ENCODE measurements at places on chromosomes 6 and 20.

- DNase-seq = no peak
Observed at GRCh38 chr6:44926556-44926955, 401.6 kb upstream of the RUNX2 start.

GRCh38 chr6:2980465-2980855 is 9.1 kb upstream of the SERPINB6 start:
- no peak for DNase-seq

GRCh38 chr6:119227377-119227776 is 122.2 kb downstream of the MAN1A1 start:
- no peak for DNase-seq

DNA sequence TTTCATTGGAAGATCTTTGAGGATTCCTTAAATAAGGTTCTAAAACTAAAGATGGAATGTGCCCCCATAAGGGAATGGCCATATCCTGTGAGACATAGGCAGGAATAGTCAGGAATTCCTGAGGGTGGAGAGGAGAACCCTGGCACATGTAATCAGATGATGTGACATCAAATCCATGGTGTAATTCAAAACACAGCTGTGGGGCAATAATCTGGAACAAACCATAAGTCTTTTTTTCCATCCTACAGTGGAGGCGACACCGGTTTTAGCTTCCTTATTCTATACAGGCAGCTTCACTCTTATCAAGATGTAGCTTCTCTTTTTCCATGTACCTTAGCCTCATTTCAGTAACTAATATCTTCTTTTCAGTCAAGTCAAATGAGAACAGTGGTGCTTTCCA is 133.6 kb upstream of the CITED2 start:
- DNase-seq = no peak

- no peak for DNase-seq
Observed at GRCh38 chr6:40573221-40573620, 13.9 kb downstream of the LRFN2 start.

DNA sequence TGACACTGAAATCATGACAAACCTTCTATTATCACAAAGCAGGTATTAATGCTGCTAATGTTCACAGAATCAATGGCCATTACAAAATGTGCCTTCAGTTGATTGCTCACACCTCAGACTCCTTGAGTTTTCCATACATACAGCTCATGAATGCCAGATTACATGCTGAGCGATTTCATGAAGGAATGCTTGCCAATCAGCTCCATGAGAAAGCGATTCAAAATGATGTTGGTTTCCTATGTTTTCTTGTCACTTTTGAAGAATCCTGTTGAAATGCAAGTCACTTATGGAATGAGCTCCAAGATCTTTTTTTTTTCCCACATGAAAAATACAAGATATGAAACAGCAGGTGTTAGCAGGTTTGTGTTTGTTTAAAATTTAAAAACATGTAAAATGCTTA is 71.4 kb upstream of the SHLD1 start:
- no peak for DNase-seq

DNA sequence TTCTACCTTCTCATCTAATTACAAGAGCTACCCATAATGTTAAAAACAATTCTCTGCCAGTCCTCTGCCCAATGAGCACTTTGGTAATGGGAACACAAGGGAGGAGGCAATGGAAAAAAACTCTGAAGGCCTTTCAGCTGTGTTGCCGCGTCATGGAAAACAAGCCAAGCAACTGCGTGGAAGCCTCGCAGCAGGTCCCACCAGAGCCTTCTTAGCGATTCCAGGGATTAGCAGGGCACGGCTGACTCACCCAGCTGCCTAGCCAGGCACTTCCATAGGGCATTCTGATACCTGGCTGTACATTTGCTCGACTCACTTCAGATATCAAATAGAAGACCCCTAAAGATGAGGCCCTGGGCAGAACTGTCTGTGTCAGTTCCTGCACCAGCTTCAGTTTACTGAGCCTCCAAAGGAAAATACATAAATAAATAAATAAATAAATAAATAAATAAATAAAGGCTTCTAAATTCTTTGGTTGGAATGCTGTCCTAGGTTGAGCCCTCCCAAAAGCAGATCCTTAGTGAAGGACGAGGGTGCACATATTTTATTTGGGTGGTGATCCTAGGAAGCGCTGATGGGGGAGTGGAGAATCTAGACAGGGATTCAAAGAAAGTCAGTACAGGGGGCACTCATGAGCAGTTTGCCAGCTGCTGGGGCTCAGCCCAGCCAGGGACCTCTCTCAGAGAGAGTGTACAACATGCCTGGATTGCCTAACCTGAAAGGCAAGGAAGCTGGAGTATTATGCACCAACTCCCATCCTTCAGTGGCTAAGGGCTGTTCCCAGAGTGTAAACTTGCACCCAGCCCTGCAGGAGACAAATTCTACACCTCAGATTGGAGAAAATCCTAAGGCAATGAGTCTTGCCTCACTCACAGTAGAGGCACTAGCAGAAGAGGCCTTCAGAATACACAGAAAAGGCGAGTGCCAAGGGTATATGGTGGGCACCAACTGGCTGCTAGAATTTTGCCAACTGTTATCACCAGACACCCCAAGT is 18.2 kb downstream of the SNAP25 start:
- no peak for DNase-seq

GRCh38 chr6:127120023-127120786 is 1.7 kb downstream of the RSPO3 start:
- DNase-seq = no peak

DNA sequence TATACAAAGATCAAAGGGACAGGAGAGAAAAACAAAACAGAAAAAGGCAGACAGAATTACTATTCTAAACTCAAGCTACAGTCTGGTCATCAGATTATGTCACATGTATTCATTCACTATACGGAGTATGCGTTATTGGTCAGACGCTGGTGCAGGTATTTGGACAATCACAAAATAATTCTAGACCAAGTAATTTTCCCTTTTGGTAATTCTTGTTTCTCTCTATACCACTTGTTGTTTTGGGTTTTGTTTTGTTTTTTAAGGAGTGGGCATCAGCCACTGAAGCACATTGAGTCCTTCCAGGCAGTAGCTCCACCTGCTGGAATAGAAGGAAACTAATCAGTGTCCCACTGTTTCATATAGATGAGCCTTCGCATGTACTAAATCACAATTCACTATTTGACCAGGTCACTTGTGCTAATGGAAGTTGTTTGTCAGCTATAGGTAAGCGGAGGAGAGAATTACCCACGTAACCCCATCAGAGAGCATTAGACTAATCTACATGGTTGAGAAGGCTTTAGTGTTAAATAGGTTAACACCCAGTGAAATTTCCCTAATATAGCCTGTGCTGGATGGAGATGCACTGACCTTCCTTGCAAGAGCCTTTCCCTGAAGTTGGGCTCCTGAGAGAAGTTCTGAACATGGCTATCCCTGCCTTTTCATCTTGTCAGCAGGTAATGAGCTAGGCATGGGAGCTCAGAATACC is 77.9 kb downstream of the TNFAIP3 start:
- no peak for DNase-seq

GRCh38 chr6:107361753-107362604 is 97.4 kb downstream of the PDSS2 start:
- no peak for DNase-seq

DNA sequence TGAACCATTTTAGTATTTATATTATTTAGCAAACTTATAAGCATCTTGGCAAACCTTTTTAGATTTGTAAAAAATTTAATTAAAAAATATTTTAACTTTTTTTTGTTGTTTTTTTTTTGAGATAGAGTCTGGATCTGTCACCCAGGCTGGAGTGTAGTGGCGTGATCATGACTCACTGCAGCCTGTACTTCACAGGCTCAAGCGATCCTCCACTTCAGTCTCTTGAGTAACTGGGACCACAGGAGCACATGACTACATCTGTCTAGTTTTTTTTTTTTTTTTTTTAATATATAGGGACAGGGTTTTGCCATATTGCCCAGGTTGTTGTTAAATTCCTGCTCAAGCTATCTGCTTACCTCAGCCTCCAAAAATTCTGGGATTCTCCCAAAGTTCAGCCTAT is 161.1 kb downstream of the EYS start:
- DNase-seq = no peak

DNA sequence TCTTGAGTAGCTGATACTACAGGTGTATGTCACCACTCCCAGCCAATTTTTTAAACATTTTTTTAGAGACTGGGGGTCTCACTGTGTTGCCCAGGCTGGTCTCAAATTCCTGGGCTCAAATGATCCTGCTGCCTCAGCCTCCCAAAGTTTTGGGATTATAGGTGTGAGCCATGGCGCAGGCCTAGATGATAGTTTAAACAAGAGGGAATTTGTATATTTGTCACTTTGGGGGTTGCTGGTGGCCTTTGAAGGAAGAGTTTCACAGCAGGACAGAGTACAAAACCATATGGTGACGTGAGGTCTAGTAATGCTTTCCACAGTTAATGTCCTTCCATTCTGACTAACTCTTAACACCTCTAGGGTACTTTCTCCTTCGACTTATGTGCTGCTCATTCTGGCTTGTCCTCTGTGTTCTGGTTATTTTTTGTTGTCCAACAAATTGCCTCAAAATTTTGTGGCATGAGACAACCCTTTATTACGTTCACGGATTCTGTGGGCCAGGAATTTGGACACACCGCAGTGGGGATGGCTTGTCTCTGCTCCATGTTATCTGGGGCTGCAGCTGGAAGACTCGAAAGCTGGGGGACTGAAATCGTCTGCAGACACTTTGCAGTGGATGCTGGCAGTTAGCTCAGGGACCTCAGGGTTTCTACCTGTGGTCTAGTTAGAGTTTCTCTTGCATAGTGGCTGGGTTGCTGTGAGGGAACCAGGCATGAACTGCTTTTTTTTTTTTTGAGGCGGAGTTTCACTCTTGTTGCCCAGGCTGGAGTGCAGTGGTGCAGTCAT is 23.0 kb upstream of the IER3 start:
- DNase-seq = no peak

DNA sequence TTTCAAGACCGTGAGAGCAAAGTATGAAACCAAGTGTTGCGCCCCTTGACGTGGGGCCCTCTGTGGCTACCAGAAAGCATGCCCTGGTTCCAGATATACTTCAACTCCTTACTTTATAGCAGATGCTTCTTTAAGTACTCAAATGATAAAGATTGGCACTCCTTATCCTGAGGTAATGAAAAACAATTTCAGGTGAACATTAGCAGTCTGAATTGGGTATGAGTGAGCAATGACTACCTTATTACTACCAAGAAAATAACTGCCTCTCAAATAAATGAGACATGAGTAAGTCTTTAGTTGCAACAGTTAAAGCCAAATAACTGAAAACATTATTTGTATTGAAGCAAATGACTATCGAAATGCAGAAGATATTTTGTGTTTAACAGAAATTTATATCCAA is 408.7 kb downstream of the MMUT start:
- no peak for DNase-seq

GRCh38 chr20:3242172-3242692 is 3.2 kb upstream of the SLC4A11 start:
- DNase-seq = no peak

- no peak for DNase-seq
Observed at GRCh38 chr6:56659721-56660380, 17.2 kb upstream of the DST start.

- no peak for DNase-seq
Observed at GRCh38 chr6:40517654-40518053, 69.5 kb downstream of the LRFN2 start.

- DNase-seq = no peak
Observed at GRCh38 chr6:35046862-35047261, 94.3 kb downstream of the TCP11 start.

DNA sequence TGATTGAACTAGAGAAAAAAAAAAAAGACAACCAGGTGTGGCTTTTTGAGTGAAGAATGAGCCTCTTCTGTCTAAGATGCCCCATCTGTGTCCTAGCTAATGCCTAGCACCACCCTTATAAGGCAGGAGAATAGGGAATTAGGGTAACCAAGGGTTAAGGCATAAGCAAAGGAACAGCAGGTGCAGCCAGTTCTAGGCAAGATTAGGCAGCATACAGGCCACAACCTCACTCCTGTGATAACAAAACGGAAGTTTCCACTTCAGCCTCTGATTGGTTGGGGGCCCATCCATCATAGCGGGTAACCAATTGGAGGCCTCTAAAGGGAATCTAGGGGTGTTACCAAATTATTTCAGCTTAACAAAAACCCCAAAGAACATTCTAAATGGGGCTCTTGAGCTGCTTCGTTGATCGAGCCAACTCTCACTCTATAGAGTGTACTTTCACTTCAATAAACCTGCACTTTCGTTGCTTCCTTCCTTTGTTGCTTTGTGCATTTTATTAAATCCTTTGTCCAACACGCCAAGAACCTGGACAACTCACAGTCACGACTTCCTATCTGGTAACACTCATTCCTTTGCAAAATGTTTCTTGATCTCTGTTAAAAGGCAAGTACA is 61.9 kb upstream of the TAGAP start:
- peak; percentile 83 for DNase-seq

DNA sequence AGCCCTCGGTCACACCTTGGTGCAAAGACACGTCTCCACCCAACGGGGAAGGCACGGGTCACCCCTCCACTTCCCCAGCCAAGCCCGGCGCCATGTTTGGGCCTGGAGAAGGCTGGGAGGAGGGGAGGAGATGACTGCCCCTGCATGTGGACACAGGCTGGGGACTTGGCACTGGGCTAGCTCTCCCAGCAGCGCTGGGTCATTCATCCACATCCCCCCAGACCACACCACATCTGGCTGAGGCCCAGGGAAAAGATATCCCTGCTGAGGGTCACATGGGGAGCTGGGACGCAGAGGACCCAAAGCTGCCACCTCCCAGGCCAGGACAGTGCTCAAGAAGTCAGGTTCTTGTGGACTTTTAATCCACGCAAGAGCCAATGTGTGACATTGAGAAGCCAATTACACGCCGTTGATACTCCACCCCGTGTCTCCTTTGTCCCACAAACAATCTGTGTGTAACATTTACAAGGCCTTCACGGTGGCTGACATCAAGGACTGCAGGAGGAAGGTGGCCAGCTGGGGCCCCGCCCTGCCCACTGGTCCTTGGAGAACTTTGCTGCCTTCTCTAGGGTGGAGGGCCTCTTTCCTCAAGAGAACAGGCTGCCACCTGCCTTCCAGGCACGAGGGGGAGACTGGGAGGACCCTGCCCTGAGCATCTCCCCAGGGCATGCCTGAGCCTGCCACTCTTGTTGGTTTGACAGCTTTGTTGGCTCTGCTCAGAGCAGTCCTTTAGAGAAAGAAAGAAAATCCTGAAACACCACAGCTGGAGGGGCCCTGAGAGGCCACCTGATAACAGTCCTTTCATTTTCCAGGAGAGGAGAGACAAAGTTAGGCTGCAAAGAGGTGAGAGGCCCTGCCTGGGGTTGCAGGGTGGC is 5.3 kb upstream of the IP6K3 start:
- DNase-seq = no peak

DNA sequence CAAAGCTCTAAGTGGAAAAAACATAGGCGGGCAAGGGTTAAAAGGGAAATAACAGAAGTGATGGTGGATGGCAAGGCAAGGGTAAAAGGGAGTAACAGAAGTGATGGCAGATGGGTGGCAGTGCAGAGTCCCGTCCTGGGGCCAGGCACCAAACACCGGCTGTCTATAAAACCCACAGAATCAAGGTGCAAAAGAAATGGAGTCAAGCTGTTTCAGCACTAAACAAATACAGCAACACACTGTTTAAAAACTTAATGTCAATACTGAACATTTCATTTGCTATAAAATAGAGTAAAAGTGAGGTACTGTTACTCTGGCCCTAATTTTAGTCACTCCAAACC is 87.6 kb downstream of the MAN1A1 start:
- no peak for DNase-seq

GRCh38 chr20:37207171-37207570 is 27.8 kb upstream of the MROH8 start:
- DNase-seq = no peak

Data from NCI-H2107 (cell line).